ENCODE measurements at places on chromosomes 2 and 18.
A peak's percentile ranks its signal among the peaks of the same experiment; 100 is the strongest.

- DNase-seq, result no peak
Measured at GRCh38 chr2:6975988-6976387, 58.8 kb downstream of the RNF144A start.

DNA sequence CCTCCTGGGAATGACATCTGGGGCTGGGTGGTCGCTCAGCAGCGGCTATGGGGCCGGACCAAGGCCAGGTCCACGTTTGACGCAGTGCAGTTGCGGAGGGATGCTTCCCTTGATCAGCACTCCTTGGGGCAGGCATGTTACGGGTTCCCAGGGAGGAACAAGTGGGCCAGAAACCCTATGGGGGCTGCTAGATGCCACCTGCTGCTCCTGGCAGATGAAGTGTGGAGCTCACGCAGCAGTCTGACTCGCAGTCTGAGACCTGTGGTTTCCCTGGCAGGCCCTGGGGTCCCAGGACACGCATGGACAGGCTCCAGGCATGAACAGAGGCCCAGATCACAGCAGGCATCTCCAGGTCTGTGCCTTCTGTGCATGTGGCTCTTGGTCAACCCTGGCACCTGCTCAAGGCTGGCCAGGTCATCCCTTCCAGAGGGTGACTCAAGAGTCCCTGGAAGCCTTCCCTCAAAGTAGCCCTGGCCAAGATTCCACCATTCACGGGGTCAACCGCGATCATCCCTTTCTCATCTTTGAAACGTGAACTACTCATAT is 20.0 kb downstream of the KCNF1 start:
- DNase-seq, result no peak

- DNase-seq, result no peak
Measured at GRCh38 chr18:46497129-46497528, 159.9 kb downstream of the LOXHD1 start.

GRCh38 chr2:47554311-47554905 is 151.5 kb downstream of the MSH2 start:
- no peak for DNase-seq

- no peak for DNase-seq
Measured at GRCh38 chr18:77262643-77263465, 13.2 kb downstream of the GALR1 start.

DNA sequence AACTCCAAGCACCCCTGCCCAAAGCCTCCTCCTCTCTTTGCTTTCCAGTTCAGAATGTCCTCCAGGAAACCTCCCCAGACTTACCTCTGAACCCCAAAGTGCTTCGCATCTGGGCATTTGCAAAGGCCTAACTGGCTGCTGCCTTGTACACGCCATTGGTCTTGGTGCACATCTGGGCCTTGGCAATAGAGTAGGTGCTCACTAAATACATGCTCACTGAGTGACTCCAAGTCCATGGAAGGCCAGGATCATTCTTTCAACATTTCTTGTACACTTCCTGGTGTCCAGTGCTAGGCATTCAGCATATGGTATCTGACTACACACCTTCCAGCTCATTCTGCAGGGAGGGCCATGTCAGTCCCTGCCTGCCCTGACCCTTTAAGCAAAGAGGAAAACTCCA is 28.4 kb downstream of the MRPL35 start:
- no peak for DNase-seq

DNA sequence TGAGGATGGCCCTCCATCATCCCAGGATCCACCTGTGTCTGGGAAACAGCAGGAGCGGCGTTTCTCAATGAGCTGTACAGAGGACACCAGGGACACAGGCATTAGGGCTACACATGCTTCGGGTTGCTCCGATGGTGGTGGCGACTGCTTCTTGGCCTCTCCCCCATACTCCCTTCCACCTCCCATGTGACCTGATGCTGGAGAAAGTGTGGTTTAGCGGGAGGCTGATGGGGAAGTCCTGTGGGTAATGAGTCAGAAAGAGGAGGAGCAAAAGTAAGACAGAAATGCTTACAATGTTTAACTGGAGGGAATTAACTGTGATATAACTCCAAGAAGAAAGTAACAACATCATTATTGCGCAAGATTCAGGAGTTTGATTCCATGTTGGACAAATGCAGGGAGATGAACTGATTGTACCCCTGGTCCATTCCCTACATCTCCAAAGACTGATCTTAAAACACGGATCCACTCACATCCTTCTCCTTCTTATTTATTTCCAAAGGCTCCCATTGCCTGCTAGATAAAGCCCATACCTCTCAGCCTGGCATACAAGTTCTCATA is 186.6 kb downstream of the NRP2 start:
- DNase-seq, result no peak

GRCh38 chr18:3044931-3045698 is 32.2 kb upstream of the LPIN2 start:
- no peak for DNase-seq

DNA sequence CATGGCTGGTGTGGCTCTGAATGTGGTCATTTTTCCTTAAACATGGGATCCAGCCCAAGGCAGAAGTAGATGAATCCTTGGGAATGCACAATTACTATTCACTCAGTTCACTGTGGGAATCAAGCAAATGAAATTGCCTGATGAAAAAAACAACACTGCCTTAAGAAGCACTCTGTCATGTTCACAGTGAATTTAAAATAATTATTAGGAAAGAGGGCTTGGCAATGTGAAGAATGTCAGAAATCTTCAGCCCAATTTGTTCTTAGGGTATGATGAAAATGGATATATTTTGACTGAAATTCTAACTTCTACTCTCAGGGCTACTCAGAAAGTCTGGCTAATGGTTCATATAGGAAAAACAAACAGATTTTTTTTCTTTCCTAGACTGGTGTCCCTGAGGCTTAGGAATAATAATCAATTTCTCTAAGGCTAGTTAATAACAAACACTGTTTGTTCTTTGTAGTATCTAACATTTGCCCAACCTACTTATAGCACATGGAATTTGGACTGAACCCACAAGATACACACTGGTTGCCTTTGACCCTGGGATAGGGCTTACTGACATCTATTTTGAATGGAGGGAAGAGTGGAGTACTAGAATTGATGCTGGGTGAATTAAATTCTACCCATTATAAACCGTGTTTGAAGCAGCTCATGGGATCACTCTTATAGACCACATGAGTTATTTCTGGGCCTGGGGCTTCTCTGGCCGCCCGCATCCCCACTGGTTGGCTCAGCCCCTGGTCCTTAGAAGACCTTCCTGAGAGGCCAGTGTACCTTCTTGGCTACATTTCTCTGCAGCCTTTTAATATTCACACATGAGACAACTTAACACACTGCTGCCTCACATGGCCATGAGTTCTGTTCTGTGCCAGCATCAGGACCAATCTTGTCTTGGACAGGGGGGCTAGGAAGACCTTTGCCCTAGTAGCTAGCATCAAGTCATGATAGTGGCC is 8.3 kb upstream of the MRPL33 start:
- no peak for DNase-seq

DNA sequence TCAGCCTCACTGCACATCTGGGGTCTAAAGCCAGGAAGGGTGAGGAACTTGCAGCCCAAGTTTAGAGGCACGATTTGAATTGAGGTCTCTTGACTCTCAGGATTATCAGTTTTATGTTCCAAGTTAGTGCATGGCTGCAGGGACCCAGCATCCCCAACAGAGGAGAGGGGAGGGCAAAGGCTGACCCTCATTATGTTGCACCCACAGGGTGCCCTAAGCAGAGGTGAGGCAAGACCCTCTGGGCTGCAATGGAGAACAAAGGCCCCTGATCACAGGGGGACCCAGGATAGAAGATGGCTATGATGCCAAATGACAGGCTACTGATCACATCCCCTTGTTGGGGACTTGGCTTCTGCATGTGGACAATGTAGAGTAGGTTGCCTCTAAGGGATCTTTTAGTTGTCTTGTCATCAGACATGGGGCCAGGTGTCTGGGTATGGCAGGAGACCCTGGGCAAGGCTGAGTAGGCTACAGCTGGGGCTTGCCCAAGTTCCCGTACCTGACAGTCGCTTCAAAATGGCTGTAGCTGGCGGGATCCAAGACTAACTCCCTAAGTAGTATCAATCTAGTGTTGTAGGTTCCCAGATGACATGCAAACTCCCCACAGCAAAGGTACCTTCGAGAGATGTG is 4.5 kb upstream of the GDF7 start:
- no peak for DNase-seq

DNA sequence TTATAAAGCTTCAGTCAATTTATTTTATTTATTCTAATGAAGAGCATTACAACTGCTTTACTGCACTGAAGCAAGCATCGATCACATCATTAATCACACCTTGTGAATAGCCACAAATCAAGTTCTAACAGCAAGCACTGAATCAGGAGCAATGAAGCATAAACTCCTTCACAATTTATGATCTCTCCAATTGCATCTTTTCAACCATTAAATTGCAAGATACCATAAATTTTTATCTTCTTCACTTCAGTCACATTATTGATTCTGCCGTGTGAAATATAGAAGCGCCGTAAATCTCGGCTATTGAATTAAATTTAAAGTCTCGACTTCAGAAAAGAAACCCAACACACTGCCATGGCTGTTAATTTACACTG is 298.7 kb downstream of the CDCA7 start:
- DNase-seq, result no peak

DNA sequence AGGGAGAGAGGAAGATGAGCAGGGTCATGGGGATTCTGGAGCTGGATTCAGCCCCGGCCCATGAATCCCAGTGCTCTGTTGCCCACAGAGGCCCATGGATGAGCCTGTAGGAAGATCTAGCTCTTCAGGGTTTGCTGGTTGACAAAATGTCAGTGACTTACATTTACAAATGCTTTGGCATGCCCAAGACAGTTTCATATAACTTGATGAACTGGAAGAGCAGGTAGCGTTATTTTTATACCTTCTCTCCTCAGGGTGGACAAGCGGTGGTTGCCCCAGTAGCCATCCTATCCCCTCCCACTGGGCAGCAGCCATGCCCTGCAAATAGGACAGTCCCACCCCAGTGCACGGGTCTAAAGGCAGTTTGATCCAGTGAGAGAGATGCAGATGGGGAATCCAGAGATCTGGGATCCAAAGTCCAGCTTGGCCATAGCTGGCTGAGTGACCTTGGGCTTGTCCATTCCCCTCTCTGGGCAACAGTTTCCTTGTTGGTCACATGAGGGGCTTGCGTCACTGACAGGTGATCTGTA is 21.5 kb upstream of the KCNK3 start:
- no peak for DNase-seq

DNA sequence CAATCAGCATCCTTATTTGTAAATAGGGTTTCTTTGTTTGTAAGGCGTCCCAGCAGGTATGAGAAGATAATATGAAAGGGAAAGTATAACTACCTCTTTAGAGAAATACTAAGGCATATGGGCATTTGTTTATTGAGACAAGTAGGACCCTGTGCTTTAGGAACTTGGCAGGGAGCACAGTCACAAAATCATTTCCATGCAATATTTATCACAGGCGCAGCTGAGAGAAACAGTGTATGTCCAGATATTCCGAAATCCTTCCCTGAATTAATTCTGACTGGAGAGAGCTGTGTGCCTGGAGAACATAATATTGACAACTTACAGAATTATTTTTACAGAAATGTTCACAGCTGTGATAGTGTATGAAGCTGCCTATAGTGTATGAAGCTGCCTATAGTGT is 416.7 kb downstream of the THSD7B start:
- DNase-seq, result no peak

DNA sequence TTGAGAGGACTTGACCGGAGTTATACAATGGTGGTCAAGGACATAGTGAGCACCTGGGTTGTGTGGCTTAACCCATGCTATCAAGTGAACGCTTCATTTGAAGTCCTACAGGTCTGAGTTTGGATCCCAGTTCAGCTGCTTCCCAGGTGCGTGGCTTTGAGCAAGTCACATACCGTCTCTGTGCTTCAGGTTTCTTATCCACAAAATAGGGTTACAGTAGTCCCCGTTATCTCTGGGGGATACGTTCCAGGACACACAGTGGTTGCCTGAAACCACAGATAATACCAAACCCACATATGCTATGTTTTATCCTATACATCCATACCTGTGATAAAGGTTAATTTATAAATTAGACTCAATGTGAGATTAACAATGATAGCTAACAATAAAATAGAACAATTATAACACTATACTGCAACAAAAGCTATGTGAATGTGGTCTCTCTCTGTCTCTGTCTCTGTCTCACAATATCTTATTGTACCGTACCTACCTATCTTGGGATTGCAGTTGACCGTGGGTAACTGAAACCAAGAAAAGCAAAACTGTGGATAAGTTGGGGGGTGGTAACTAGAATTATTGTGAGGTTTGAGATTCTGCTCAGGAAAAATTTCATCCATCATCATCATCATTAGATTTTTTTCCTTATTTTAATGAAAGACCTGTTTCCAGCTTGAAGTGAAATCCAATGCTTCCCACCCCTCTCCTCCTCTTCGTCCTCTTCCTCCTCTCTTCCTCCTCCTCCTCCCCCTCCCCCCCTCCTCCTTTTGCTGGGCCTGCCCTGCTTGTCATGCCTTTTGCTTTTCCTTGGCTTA is 22.7 kb downstream of the LBH start:
- DNase-seq, result no peak

GRCh38 chr18:63043516-63043915 is 276.1 kb downstream of the BCL2 start:
- DNase-seq, result no peak

DNA sequence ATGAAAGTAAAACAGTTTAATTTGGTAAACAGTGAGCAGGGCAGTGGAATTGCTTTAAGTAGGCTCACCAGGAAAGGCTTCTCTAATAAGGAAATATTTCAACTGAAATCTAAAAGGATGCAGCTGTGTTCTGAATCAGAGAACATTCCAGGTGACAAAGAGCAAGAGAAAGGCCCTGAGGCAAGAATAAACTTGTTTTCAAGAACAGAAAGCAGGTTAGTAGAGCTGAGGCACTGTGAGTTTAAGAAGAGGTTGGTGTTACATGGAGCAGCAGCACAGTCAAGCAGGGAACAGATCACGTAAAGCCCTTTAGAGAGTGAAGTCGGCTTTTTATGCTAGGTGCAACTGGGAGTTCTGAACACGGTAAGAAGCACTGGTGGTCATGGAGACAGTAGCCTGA is 57.0 kb upstream of the SCN1A start:
- DNase-seq, result no peak

GRCh38 chr18:46140173-46140572 is 36.0 kb downstream of the HAUS1 start:
- DNase-seq, result no peak

- peak; percentile 72 for DNase-seq
Measured at GRCh38 chr2:61905372-61906185, at the start of gene COMMD1. Gene COMMD1 (plus strand): TSS chr2:61905674. CDS start chr2:61905679, 5 bp downstream.

DNA sequence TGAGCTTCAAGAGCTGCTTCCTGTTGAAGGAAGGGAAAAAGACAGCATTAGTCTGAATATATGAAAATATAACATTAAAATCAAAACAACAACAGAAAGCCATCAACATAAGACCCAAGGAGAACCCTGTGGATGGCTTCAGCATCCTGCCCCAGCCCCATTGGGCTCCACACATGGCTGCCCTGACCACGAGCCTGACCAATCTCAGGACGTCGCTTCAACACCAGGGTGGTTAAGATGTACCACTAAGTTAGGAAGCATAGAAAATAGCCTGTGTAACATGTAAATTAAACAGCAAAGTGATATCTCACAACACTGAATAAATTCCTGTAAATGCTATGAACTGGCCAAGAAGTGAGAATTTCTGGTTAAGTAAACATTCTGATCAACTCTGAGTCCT is 77.2 kb upstream of the CD226 start:
- no peak for DNase-seq

Measured in stimulated activated CD4-positive, alpha-beta T cell treated with anti-CD3 and anti-CD28 coated beads, Interleukin-15, amount 100 ng/mL, for 1 hour (primary cell).